ELR (cell line): ENCODE measurements at places on chromosomes 6 and 20.

DNA sequence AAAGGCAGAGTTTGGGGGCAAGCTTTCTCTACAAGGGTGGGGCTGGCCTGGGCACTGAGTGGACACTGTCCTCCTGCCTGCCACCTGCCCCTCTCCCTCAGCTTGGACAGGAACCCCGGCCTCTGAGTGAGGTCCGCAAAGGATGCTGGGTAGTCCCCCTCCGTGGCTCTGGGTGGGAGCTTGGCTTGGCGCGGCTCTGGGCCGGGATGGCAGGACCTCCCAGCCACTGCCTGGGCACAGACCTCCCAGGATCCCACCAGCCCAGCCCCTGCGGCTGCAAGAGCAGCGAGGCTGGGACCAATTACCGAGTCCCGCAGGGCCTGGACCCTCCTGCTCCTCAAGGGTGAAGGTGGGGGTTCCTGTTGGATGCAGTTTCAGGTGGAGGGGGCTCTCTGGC is 2.9 kb upstream of the SOX18 start:
- DNase-seq = no peak

GRCh38 chr20:15567219-15567618 is 1006.0 kb downstream of the KIF16B start:
- DNase-seq = no peak

DNA sequence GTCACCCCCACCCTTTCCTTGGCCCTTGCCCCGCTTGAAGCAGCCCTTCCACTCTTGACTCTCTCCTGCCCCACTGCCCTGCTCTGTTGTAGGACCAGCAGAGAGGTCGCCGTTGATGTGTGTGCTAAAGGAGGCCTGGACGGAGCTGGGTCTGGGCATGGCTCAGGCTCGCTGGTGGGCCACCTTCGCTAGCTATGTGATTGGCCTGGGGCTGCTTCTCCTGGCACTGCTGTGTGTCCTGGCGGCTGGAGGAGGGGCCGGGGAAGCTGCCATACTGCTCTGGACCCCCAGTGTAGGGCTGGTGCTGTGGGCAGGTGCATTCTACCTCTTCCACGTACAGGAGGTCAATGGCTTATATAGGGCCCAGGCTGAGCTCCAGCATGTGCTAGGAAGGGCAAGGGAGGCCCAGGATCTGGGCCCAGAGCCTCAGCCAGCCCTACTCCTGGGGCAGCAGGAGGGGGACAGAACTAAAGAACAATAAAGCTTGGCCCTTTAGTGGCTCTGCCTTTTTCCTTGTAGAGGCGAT is 3.0 kb downstream of the SMPD2 start:
- no peak for DNase-seq

- DNase-seq = peak; percentile 71
These were observed 25.9 kb downstream of the RIN2 start for GRCh38 chr20:19783966-19784401.

- peak; percentile 38 for DNase-seq
These were observed 31.7 kb upstream of the CST1 start for GRCh38 chr20:23782366-23782983.
